ENCODE measurements at places on chromosomes 13 and 19.
A peak's percentile ranks its signal among the peaks of the same experiment; 100 is the strongest.

DNA sequence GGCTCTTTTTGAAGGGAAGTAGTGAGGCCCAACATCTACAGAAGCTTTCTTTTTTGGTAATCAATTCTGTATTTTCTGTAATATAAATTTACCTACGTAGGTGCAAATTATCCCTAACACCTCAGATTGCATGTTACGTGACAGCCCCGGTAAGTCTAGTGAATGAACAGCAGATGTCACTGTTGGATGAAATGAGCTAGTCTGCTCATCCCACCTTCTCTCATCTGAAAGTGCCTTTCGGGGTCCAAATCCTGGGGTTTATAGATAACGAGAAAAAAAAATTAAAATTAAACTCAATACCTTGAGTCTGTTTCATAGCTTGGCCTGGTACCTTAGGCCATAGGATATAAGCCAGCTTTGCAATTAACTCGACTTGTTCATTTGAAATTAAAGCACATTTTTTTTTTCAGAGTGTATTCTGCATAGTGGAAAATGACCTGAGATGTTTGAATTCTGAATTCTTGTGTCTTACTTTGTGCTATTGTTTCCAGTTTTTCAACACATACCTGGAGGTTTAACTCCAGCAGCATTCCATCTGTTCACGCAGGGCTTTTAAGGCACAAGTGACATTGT is 548.2 kb downstream of the GPC5 start:
- DNase-seq: no peak

DNA sequence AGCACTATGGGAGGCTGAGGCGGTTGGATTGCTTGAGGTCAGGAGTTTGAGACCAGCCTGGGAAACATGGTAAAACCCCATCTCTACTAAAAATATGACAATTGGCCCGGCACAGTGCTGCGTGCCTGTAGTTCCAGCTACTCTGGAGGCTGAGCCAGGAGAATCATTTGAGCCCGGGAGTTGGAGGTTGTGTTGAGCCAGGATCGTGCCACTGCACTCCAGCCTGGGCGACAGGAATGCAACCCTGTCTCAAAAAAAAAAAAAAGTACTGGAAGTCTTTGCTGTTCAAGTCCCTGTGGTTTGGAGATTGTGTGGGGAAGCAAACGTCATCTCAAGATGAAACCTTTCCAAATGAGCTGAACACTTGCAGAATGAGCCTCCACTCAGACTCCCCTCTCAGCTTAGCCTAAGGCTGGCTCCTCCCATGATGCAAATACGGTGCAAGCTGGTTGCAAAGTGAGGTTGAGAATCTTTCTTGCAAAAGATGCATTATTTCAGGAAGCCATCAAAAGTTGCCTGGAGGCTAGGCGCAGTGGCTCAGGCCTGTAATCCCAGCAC is 46.2 kb downstream of the MYO9B start:
- DNase-seq: no peak

DNA sequence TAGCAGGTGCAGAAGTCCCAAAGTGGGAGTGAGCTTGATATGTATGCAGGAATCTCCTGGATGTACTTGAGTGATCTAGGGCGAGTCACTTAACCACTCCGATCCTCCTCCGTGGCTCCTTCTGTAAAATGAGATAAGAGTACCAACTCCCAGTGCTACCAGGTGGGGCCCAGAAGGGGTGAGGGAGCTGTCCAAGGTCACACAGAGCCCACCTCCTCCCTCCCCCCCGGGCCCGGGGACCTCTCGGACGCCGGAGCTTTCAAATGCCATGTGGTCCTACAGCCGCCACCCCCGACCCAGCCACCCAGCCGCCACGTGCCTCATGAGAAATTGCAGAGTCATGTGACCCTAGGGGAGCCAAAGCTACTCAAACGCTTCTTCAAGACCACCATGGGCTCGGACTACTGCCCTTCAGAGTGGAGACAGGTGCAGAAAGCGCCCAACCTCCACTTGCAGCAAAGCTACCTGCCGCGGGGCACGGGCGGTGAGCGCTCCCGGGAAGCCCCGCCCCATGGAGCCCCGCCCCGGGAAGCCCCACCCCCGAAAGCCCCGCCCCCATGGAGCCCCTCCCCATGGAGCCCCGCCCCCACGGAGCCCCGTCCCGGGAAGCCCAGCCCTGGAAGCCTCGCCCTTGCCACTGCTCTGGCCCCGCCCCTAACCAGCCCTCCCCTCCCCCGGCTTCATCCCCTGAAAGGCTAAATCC is 10.1 kb upstream of the ZNF358 start:
- DNase-seq: peak; percentile 40

DNA sequence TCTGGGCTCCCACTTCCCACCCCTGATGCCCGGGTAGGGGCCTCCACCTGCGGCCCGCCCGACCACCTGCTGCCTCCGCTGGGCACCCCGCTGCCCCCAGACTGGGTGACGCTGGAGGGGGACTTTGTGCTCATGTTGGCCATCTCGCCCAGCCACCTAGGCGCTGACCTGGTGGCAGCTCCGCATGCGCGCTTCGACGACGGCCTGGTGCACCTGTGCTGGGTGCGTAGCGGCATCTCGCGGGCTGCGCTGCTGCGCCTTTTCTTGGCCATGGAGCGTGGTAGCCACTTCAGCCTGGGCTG is 7.9 kb downstream of the DBP start:
- no peak for DNase-seq

DNA sequence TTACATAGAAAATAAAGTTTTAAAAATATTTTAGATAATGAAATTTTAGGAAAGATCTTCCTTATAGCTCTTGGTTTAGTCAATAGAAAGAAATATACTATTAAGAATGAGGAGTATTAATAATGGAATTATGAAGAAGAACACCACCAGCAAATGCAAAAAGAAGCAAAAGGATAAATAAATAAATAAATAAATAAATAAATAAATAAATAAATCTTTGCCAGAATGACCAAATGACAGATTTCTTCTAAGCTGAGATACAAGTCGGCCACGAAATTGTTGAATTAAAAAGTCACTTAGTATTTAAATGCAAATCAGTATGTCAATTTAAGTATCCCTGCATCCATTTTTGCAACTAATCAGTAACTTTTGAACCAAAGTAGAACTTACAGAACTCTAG is 95.9 kb downstream of the DACH1 start:
- DNase-seq: no peak

DNA sequence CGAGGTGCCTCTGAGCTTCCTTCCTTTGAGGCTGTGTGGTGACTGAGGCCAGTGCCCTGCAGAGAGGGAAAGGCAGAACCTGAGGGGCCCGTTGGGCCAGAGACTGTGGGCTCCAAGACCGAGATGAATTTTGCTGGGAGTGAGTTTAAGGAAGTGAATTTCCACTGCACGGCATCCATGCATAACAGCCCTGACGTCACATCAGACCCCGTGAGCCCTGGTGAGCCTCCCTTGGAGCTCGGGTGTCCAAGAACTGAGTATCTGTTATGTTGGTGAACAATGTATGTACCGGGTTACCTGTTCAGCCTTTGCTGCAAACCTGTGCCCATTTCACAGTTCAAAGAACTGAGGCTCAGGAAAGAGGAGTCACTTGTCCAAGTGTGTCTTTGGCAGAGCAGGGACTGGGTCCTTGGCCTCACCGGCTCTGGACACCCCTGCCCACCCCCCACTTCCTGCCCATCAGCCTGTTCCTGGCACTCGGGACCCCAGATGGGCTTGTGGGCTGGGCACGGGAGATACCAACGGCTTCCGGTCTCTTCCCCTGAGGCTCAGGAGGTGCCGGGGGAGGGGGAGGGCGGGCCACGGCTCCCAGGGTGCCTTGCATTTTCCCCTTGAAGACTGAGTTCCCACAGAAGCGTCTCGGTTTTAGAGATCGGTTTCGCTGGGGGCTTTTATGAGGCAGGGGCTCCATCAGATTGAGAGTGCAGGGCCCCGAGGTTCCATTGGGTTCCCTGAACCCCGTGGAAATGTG is 33.7 kb downstream of the NFILZ start:
- peak; percentile 24 for DNase-seq

- DNase-seq: no peak
Observed at GRCh38 chr19:10144361-10144760, 24.7 kb upstream of the EIF3G start.

GRCh38 chr13:90171649-90172048 is 1175.8 kb upstream of the MIR17HG start:
- no peak for DNase-seq

DNA sequence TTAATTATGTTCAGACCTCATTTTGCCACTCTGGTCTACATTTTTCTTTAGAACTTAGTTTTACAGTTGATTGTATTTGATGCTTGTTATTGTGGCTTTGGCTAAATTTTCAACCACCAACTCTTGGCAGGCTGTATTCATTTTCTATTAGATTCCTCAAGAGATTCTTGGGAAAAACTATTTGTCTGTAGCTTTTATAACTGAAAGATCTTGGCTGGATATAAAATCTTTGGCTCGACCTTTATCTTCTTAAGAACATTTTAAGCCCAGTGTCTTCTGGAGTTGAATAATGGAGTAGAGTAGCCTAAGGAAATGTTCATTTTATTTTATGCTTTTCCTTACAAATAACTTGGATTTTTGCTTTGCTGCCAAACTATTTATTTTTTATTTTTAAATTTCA is 848.5 kb downstream of the PCDH17 start:
- DNase-seq: no peak

DNA sequence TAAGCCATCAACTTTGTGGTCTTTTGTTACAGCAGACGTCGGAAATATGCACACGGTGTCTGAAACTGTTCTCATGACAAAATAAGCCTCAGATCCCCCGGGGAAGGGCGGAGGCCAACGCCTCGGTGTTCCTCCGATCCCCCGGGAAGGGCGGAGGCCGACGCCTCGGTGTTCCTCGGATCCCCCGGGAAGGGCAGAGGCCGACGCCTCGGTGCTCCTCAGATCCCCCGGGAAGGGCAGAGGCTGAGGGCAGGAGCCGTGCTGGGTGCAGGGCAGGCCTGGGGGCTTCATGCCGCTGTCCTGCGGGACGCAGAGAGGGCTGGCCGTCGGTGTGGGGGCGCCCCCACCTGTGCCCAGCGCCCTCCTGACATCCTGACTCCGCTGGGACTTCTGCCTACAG is 4.7 kb downstream of the FGF22 start:
- DNase-seq: no peak

DNA sequence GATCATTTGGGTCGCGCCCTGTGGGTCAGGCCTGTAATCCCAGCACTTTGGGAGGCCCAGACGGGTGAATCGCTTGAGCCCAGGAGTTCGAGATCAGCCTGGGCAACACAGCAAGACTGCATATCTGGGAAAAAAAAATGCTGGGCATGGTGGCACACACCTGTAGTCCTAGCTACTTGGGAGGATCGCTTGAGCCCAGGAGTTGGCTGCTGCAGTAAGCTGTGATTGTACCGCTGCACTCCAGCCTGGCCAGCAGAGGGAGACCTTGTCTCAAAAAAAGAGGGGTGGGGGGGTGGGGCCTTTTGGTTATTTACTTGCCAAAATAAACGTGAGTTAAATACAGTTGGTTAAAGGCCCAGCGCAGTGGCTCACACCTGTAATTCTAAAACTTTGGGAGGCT is 9.8 kb upstream of the ZNF544 start:
- peak; percentile 22 for DNase-seq

- no peak for DNase-seq
Observed at GRCh38 chr13:26618726-26619125, 61.2 kb downstream of the WASF3 start.

- peak; percentile 62 for DNase-seq
Observed at GRCh38 chr19:21483589-21484170, 21.7 kb upstream of the ZNF429 start.

GRCh38 chr13:31543190-31543589 is 196.1 kb upstream of the RXFP2 start:
- no peak for DNase-seq

DNA sequence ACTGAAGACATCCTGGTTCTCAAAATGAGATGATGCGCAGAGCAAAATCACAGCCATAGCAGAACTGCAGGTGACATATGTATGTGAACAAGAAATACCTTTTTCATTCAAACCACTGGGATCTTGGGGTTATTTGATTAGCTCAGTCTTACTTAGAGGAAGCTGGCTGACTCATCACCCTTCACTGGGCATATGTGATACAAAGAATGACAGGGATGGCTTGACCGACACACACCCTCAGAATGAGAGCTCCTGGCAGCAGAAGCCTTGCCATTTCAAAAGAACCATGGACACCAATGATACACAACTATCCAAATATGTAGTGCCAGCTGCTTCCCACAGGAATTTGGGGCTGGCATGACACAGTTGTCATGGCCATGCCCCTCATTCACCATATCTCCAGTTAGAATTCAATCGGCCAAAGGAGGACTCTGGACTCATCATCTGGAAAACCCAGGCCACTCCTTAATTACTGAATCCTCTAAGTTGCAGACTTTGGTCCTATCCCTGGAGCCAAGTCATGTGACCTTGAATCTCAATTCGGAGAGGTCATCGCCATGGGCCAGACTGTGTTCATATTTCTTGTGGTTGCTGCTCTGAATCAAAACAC is 115.8 kb downstream of the KATNAL1 start:
- no peak for DNase-seq

DNA sequence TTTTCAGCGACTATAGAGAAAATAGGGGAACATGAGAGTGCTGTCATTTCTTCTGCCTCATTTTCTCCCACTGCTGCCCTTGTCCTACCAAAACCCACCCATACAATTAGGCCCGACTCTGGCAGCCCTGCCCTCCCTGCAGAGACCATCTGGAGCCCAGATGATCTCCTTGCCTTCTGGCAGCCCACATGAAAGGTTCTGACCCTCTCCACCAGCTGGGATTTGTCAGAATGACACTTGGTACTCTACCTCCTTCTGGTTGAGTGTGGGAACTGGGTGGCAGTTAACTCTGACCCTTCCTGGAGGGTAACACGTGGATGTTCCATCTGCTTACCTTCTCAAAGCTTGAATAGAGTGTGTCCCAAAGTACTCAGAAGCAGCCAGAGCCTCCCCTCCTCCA is 21.0 kb upstream of the SIAH3 start:
- no peak for DNase-seq

DNA sequence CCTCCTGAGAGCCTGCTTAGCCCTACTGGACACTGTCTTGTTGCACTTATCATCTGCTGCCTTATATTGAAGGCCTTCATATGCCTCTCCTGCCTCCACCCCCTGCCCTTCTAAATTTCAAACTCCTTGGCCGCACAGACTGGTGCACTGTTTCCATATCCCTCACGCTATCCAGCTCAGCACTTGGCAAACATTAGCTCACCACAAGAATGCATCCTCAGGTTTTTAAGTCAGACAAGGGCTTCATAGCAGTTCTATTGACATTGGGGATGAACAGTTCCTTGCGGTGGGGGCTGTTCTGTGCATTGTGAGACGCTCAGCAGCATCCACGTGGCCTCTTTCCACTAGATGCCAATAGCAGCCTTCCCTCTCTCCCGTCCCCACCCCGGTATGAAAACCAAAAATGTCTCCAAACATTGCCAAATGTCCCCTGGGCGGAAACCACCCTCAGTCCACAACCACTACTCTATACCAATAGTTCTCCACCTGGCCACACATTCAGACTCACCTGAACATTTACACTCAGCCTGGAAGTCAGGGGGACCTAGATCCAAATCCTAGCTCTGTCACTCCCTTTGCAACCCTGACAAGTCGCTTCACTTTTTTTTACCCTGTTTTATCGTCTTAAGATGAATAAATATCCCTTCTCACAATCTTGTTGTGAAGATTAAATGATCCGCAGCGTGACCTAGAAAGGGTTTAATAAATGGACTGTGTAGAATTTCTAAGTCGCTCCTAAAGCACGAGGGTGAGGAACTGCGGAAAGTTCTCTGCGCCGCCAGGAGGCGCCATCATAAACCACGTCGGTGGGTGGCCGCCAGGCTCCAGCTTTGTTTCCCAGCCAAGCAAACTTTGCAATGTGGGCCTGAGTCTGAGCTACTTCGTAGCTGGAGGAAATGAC is 3.6 kb upstream of the CEACAM3 start:
- DNase-seq: peak; percentile 67
